Activated naive CD4-positive, alpha-beta T cell treated with anti-CD3 and anti-CD28 coated beads, Interleukin-2, amount 50 U/mL, for 72 hours (primary cell): ENCODE measurements at places on chromosomes 4 and X. TPM values are rescaled to one million over a fixed set of nuclear protein-coding genes. Genes with fewer than 3 reads are reported as not detected.

DNA sequence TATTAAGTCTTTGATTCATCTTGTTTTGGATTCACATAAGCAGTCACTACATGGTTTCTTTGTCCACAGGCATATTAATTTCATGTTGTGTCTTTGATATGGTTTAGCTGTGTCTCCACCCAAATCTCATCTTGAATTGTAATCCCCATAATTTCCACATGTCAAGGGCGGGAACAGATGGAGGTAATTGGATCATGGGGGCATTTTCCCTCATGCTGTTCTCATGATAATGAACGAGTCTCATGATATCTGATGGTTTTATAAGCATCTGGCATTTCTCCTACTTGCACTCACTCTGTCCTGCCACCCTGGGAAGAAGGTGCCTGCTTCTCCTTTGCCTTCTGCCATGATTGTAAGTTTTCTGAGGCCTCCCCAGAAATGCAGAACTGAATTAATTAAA is 1811.2 kb upstream of the PCDH10 start:
- no peak for DNase-seq

DNA sequence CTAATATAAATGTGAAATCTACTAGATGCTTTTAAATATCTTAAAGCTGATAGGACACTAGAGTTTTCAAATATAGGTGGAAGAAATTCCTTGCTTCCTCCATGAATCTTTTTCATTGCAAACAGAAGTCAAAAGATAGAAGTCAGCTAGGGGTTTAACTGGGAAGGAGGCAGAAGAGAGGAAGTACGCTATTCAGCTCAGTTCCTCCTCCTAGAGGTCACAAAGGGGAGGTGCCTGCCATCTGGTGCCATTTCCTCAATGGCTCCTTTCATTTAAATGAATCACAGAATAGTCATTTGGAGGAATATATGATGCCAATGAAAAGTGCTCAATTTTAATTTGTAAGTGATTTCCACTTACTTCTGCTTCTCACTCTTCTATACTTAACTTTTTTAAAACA is 8.5 kb downstream of the COL25A1 start:
- DNase-seq = no peak

DNA sequence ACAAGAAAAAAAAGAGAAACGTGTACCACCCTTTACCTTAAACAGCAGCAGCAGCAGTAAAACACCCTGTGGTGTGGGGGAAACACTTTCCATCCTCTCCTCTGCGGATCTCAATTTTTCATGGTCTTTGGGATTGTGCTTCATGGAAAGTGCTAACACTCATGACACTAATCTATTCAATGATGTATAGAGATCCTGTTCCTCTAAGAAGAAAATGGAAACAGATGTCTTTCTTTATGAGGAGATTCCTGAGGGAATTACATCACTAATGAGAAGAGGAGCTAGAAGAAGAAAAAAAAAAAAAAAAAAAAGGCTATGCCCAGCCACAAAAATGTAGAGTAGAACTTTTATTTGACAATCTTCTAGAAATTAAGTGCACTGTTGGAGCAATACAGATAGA is 62.9 kb upstream of the NDST3 start:
- DNase-seq = no peak

The STBD1 gene
- not detected for total RNA-seq

- DNase-seq = no peak
Measured at GRCh38 chr4:59348949-59349348, 1851.2 kb upstream of the ADGRL3 start.

GRCh38 chrX:71992711-71993110 is 82.1 kb downstream of the NHSL2 start:
- no peak for DNase-seq

- no peak for DNase-seq
Measured at GRCh38 chr4:189069772-189070171, 870.9 kb upstream of the FRG1 start.

DNA sequence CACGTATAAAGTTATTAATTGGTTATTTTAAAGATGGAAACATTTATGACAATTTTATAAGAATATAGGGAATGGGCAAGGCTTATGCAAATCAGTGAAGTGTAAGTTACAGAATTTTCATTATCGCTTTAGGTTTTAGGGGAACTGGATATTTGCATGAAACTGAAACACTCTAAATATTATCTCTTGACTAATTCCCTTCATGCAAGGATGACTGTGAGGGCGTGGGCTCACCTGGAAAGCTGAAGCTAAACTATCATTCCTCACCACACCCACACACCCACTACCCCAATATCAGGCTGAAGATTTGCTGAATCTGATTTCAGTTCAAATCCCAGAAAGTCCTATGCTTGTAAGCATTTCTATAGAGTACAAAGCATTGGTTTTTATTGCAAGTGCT is 81.7 kb upstream of the ARHGAP24 start:
- no peak for DNase-seq

The CT45A2 gene
- total RNA-seq = not detected

- DNase-seq = no peak
Measured at GRCh38 chrX:152635941-152636340, 1.8 kb upstream of the GABRQ start.

The DKC1 gene
- 120 TPM for total RNA-seq

DNA sequence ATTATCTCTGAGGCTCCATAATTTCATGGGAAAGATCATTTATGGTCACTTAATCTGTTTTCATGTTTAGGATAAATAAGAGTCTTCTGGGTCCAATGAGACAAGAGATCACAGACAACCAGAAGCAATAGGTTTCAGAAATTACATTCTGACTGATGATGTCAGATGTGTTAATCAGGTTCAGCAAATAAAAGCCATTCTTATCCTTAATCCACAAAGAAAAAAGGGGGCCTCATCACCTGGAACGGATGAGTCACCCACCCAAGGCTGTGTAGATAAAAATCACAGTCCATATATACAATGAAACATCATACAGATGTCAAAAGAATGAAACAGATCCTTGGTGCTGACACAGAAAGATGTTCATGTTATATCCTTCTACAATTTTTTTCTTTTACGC is 36.6 kb downstream of the SYTL4 start:
- no peak for DNase-seq
